ENCODE measurements at places on chromosomes 13 and 19.

DNA sequence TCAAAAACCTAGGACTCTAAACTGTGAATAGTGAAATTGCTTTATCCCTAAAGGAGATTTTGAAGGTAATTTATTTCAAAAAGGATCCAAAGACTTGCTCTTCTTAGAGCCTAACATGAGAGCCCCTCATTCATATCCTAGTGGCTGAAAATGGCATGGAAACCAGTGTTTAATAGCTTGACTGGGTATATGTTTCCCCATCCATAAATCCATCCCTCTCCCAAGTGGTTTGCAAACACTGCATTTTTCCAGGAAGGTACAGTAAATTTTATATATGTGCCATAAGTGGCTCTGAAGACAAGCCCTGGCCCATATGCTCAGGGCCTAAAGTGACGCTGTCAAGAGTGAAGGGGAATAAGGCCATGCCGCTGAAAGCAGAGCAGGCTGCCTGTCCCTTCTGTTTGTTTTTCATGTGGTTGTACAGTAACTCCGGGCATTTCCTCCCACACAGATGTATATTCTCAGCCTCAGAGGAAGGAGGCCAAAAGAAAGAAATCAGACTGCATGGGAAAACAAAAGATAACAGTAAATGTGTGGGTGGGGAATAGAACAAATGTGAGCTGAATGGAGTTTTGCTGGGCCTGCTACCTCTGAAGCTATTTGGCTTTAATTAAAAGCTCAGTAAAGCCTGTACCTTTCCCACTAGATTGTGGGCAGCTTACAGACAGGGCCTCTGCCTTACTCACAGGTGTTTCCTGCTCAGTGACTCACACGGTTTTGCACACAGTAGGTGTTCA is 181.9 kb downstream of the PCDH9 start:
- peak overlapping the region; percentile 97 for H3K27ac ChIP-seq
- H3K27me3 ChIP-seq, result no peaks in the 10 kb centered on the region
- peak; percentile 5 for DNase-seq

DNA sequence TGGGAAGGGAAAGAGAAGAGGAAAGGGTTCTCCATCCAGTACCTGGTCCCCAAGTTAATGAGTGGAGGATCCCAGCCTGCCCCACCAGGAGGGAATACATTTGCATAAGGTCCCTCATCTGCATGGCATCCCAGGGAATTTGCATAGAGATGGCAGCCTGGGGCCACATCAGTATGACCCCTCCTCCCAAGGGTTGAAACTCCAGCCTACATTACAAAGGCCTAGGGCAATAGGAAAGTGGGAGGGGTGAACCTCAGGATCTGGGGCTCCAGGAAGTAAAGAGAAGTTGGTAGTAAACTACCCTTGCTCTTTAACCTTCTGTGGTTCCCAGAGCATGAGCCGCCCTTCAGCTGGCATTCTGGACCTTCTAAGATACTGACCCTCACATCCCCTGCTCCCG is 6.8 kb upstream of the NECTIN2 start:
- no peak for DNase-seq
- no peaks in the 10 kb centered on the region for H3K4me1 ChIP-seq
- no peaks in the 10 kb centered on the region for H3K36me3 ChIP-seq
- H3K4me3 ChIP-seq, result no peak overlapping the region
- no peak overlapping the region for H3K27ac ChIP-seq
- no peaks in the 10 kb centered on the region for H3K27me3 ChIP-seq

DNA sequence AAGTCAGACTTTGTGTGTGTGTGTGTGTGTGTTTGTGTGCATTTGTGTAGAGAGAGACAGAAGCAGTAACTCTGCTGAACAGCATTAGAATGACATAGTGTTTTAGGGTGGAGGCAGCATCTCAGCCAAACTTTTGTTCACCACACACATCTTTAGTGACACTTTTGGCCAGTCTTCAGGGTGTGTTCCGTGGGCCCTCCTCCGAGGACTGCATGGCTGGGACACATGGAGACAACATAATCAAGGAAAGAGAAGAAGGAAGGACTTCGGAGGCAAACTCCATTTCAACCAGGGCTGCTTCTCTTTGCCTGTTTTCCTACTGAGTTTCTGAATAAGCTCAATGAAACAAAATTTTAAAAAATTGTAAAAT is 205.1 kb downstream of the LHFPL6 start:
- peaks cover 7% of the 10 kb centered on the region for H3K27me3 ChIP-seq
- DNase-seq, result no peak
- H3K4me3 ChIP-seq, result no peak overlapping the region
- no peak overlapping the region for H3K27ac ChIP-seq
- no peaks in the 10 kb centered on the region for H3K36me3 ChIP-seq

GRCh38 chr13:50208826-50209335 is 193.6 kb downstream of the KCNRG start:
- DNase-seq, result peak; percentile 38
- H3K27ac ChIP-seq, result peak overlapping the region; percentile 44
